CD4-positive, alpha-beta T cell treated with Interleukin-17A for 4 hours (primary cell): ENCODE measurements at places on chromosomes 11 and 22.

GRCh38 chr11:130145975-130146776 is 13.4 kb upstream of the ST14 start:
- DNase-seq: no peak

DNA sequence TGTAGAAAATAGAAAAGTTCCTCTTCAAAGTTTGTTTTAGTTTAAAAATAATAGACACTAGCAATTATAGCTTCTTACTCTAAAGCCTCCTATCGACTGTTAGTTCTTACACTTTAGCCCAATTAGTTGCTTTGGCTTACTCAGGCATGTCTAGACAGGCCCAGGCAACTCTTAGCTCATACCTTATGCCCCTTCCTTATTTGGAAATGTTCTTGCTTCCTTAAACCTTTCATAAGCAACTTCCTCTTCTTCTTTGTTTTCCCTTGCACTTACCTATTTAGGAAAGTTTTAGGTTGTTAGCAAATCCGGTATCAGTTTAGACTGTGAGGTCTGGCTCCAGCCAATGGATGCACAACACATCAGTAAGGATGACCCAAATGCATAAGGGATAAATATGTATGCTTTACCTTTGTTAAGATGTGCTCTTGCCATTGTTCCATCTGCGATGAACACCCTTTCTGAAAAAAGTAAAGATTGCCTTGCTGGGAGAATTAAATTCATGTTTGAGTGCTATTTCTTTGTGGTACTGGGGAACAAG is 1277.5 kb upstream of the CNTN5 start:
- no peak for DNase-seq

GRCh38 chr22:20115691-20116375 is at the start of gene RANBP1:
TSS of gene RANBP1 (plus strand) at chr22:20116104. CDS start at chr22:20116185, 81 bp downstream.
- DNase-seq: no peak

DNA sequence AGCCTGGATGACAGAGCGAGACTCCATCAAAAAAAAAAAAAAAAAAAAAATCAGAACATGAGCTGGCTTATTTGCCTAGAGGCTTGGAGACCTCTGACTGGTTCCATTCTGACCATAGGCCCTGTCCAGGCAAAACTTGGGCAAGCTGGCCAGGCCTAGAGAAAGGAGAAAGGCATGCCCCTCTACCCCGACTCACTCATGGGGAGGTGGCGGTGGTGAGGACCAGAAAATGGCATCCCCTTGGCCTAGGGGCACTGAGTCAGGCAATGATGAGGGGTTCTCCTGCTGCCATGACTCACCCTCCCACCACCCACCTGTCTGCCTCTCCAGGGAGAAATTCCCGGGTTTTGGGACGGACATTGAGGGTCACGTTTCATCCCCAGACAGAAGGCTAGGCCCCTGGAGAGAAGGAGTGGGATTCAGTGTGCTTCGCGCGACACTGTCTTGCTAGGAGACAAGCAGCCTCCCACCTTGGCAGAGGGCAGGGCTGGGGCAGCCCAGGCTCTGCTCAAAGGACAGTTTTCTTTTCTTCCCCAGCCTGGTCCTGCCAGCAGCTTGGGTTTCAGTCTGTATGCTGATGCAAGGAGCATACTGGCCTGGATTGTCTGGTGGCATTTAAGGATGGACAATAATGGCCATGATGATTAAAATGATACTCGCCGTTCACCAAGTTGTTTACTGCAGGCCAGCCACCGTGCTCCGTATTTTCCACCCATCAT is 17.2 kb downstream of the TOB2 start:
- DNase-seq: no peak

DNA sequence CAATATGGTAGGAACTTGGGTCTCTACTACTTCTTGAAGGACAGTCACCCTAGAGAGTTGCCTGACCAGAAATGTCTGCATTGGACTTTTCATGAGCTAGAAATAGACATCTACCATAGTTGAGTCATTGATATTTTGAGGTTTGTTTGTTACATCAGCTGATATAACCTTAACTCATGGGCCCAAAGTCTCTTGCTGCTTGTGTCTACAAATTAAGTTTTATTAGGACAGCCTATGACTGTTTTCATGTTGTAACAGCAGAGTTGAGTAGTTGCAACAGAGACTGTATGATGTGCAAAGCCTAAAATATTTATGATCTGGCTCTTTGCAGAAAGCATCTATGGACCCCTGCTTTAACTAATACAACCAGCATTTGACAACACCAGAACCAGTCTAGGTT is 155.3 kb downstream of the MIAT start:
- DNase-seq: no peak

- DNase-seq: no peak
Measured at GRCh38 chr11:19519353-19519752, 193.3 kb upstream of the NAV2 start.

DNA sequence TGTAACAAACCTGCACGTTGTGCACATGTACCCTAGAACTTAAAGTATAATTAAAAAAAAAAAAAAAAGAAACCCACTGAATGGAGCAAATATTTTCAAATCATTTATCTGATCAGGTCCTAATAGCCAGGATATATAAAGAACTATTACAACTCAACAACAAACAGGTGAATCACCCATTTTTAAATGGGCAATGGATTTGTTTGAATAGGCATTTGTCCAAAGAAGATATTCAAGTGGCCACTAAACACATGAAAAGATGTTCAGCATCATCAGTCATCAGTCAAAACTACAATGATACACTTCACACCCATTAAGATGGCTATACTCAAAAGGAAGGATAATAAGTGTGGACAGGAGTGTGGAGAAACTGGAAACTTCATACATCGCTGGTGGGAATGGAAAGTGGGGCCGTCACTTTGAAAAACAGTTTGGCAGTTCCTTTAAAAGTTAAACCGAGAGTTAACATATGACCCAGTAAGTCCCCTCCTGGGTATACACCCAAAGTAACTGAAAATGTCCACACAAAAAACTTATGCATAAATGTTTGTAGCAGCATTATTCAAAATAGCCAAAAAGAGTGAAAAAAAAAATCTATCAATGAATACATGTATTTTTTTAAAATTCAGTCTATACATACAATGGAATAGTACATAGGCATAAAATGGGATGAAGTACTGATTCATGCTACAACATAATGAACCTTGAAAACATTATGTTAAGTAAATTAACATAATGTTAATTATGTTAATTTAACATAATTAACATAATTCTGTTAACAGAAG is 53.1 kb downstream of the ARRB1 start:
- DNase-seq: no peak

DNA sequence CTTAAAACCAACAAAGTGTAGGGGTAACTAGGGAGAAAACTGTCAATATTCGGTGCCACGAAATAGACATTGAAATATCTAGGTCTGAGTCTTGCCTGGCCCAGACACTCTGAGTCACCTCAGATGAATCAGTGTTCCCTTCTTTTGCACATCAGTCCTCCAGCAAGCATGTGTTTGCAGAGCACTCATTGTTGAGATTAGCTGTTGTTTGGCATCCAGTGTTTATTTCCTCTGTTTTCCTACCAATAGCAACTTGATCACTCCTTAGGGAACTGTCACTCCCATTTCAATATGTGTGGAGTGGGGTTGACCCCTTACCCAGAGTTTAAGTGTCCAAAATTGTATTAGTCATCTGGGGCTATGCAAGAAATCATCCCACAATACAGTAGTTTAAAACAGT is 4.7 kb upstream of the ASCC2 start:
- no peak for DNase-seq
